ENCODE measurements at places on chromosomes 4 and X.
A peak's percentile ranks its signal among the peaks of the same experiment; 100 is the strongest.

DNA sequence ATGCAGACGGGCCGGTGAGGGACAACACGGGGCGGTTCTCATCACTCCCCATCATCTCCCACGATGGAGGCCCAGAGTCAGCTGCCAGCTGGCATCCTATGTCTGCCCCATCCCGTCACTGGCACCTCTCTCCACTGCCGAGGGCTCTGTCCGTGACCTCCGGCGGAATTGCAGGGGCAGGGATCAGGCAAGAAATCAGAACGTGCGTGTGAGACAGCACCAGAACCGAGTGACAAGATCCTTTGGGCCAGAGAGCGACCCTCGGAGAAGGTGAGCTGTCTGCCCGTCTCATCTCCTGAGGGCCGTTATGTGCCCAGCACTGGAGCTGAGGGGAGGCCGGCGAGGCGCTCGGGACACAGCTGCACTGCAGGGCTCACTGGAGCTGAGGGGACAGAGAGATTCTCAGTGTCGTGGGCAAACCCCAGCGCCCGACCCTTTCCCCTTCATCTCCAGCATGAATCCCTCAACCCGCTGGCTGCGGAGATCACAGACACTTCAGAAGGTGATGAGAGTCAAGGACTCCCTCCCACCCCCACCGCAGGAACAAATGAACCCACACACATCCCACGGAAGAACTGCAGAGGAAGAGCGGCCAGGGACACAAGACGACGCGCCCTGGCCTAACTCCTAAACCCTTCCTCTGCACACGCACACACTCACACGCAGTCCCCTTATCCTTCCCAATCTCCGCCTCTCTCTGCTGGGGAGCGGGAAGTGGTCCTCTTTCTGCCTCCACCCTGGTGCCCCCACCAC, 128.7 kb downstream of the AFAP1 start:
- DNase-seq, result no peak

GRCh38 chr4:11529625-11530201, 101.0 kb upstream of the HS3ST1 start:
- DNase-seq, result no peak

DNA sequence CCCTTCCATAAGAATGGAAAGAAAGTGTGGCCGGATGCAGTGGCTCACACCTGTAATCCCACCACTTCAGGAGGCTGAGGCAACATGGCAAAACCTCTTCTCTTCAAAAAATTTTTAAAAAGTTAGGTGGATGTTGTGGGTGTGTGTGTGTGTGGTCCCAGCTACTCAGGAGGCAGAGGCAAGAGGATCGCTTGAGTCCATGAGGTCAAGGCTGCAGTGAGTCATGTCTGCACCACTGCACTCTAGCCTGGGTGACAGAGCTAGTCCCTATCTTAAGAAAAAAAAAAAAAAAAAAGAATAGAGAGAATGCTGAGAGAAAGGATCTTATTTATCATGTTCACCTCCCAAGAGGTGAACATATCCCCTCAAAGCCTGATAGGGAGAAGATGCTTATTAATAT, 492.1 kb upstream of the SMIM31 start:
- no peak for DNase-seq

- DNase-seq, result peak; percentile 4
These were observed 107.7 kb downstream of the APOOL start for GRCh38 chrX:85111347-85111746.

- no peak for DNase-seq
These were observed 479.5 kb upstream of the FAM47C start for GRCh38 chrX:36528661-36529060.

- no peak for DNase-seq
These were observed 60.4 kb downstream of the PAGE2 start for GRCh38 chrX:55149242-55149641.

DNA sequence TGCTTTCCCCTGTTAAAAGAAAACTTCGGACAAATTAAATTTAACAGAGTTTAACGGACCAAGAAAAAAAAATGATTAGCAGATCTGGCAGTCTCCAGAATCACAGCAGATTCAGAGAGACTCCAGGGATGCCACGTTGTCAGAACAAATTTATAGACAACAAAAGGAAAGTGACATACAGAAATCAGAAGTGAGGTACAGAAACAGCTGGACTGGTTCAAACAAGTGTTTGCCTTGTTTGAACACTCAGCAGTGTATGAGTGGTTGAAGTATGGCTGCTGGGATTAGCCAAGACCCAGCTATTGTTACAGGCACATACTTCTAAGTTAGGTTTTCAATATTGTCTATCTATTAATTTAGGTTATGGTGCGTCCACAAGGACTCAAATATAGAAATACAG, 19.1 kb downstream of the PIR start:
- DNase-seq, result no peak

- DNase-seq, result no peak
These were observed 10.8 kb upstream of the AFAP1 start for GRCh38 chr4:7950301-7951092.

DNA sequence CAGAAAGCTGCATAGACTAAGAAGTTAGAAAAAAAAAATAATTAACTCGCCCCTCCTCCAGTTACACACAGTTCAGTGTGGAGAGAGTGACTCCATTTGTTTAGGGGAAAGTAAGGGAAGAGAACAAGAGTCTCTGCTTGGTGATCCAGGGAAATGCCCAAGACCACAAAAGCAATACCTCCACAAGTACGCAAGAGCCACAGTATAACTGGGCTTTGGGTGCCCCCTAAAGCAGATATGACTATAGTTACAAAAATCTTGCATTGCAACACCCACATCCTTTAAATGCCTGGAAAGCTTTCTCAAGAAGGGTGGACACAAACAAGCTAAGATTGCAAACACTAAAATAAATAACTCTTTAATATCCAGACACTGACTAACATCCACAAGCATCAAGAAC, 164.2 kb upstream of the NRK start:
- DNase-seq, result no peak

GRCh38 chrX:124289443-124289842, 43.0 kb upstream of the TEX13D start:
- DNase-seq, result no peak

DNA sequence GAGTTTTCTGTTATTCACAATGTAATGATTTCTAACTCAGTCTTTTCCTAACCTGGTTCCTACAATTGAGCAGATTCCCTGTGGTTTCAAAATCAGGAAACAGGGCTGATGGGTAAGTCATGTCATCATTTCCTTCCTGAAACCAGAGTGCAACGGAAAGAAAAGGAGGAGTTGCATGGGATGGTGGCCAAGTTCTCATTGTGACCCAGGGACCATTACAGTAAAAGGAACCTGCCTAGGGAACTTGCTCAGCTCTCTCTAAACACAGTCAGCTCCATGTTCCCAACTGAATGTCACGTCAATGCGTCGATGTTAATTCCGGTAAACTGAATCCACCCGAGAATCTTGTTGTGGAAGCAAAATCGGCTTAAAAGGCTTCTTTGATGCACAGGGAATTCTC, 51.2 kb downstream of the LGI2 start:
- DNase-seq, result no peak

DNA sequence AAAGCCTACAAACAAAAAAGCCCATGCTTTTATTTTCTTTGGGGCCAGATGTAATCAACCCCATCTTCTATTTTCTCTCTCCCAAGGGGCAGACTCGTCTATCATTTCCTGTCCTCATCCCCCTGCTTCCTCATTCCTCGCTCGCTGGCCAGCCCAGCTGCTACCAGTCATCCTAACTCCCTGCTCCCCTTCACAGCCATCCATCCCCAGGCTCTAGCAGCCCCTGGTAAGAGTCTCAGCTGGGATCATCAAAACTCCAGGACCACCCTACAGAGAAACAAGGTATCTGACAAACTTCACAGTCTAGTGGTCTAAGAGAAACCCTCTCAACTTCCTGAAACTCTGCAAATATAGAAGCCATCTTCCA, 23.6 kb downstream of the SH3KBP1 start:
- no peak for DNase-seq

DNA sequence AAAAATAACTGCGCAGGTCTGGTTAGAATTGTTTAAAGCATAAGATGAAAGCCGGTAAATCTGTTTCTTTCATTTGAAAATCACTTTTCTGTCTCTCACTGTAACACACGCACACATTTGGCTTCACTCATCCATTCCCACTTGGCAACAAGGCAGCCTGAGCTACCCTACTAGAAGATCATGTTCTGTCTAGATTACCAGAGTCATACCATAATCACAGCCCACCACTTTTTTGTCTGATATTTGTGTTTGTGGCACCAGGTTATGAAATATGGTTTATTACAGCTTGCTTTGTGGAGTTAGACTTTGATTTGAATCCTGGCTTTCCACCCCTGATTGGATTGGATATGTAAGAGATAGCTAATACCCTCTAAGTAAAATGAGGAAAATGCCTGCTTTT, 2.2 kb downstream of the USO1 start:
- no peak for DNase-seq

- DNase-seq, result no peak
These were observed 76.4 kb upstream of the FUNDC1 start for GRCh38 chrX:44619039-44619438.

DNA sequence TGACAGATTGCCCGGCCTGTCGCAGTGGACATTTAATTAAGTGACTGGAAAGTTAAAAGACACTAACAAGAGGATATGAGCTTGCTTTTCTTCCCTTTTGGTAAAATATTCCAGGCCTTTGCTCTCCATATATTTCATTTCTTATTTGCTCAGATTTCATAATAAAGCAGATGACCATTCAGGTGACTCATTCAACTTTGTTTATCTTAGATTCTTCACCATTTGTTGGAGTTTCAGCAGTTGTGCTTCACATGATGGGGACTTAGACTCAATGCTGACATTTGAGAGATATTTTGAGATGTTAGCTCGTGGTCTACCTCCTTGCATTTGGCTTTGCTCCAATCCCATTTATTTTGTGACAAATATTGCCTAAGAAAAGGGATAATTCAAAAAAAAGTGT, 312.2 kb downstream of the ARHGAP24 start:
- no peak for DNase-seq

Data from NCI-H2227 treated with DMSO at 0.1 percent for 48 hours (cell line).